ENCODE measurements at places on chromosomes 6 and 20.

DNA sequence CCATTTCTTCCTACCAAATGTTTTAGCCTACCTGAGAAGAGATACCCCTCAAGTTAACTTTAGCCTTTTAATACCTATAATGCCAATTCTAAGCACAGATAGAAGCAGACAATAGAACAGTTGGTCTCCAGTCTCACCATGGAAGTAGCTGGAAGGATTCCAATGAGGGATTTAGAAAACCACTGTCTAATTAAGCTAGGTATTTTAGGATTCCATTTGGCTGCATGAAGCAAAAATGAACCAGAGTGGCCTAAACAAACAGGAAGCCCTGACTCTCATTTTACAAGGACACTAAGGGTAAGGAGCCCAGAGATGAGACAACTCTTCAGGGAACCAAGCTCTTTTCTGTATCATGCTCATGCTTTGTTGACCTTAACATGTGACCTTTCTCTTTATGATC, 199.2 kb downstream of the ALDH8A1 start:
- no peak for DNase-seq

DNA sequence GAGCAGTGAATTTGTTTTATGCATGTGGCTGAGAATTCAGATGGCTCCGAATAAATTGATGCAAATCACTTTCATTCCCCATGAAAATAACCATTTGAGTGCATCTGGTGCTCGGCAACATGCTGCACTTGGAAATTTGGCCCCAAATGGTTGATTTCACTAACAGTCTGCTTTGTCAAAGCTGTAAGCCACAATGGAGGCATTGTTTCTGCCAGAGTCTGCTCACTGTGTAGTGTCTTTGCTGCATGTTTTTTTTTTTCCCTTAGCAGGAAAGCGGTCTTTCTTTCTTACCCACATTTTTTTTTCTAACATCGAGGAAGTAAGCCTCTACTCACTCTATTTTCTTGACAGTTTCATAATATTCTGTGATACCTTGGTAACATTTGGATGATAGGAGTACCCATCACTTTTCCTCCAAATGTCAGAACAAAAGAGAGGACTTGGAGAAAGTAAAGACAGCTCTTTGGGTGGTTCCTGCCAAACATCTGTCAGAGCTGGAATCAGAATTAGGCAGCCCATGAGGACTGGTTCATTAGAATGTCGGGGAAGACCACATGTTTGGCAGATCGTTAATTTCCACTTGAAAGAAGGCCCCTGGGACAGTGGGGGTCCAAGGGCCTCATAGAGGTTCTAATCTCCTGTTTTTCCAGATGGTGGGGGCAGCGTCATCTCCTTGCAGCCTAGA, 149.5 kb downstream of the DOK5 start:
- DNase-seq = no peak

- DNase-seq = no peak
These were observed 4.5 kb downstream of the SNAI1 start for GRCh38 chr20:49987015-49987867.

- no peak for DNase-seq
These were observed 24.0 kb upstream of the INSM1 start for GRCh38 chr20:20343932-20344331.

- DNase-seq = peak; percentile 62
These were observed 672 bp downstream of the CARMIL1 start for GRCh38 chr6:25279748-25280343.

DNA sequence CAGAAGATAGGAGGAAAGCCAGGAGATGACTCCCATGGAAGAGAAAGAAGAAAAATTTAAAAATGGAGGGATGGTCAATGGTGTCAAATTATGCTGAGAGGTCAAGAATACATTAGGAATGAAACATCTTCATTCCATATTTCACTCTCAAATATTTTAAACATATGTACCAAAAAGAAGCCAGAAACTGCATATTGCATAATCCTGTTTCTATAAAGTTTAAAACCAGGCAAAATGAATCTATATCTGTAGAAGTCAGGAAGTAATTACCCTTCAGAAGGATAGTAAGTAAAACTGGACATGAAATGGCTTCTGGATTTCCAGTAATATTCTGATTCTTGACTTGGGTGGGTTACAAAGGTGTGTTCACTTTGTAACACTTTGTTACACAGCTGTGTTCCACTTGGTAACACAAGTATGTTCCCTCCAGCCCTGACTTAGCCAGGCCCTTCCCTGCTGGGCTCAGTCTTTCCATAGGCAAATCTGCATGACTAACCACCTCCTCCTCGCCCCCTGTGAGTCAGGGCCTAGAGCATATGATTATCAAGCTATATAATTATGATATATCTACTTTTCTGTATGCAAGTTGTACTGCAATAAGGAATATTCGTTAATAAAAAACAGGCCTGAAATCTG, 20.2 kb upstream of the C6orf141 start:
- DNase-seq = no peak

DNA sequence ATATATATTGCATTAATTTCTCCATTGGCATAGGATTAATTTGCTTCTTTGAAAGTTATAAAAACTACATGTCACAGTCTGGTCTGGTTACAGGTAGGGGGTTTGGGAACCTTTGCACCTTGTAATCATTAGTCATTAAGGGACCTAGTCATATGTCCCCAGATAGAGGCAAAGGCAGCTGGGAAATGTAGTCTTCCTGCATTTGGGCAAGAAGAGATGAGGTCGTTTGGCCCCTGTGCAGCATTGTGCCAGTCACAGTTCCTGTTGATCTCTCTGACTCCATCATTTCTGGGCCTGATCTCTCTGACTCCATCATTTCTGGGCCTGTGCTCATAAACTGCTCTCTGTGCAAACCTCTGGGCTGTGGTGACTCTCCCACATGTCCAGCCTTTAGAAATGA, 73.2 kb downstream of the BCKDHB start:
- DNase-seq = no peak

DNA sequence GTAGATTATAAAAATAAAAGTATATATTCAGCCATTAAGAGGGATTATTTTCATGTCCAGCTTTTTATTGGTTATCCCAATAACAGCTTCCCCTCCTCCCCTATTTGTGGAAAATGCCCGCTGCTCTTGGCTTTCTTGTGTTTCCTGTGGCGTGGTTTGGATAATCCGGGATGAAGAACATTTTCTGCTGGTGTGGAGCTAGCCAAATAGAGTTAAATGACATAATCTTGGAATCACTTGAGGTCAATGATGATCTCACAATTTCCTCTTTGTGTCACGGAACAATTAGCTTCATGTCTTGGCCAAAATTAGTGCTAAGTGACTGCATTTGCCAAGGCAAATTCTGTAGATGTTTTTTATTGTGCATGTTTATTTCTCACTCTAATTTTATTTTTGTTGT, 394.0 kb downstream of the LAMA2 start:
- no peak for DNase-seq

- DNase-seq = no peak
These were observed 95.4 kb upstream of the TENT5A start for GRCh38 chr6:81847866-81848265.

DNA sequence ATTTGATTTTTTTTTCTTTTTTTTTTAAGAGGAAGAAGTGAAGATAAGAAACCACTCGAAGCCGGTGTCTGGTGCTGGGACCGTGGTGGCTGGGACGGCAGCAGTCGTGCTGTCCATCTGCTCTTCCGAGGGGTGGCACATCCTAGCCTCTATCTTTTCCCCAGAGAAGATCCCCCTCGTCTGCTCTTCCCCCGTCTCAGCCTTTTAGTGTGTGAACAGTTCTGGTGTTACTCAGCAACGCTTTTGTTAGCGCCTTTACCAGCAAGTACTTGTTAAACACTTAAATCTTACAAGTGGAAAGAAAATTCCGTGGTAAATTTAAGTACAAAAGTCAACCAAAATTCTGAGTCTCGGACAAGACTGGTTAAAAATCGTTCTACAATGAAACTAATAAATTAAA, 90.1 kb downstream of the RSPH3 start:
- DNase-seq = no peak

- DNase-seq = no peak
These were observed 99.9 kb downstream of the TCP11 start for GRCh38 chr6:35041086-35041861.

- DNase-seq = no peak
These were observed 291.3 kb downstream of the OGFRL1 start for GRCh38 chr6:71579902-71580301.

DNA sequence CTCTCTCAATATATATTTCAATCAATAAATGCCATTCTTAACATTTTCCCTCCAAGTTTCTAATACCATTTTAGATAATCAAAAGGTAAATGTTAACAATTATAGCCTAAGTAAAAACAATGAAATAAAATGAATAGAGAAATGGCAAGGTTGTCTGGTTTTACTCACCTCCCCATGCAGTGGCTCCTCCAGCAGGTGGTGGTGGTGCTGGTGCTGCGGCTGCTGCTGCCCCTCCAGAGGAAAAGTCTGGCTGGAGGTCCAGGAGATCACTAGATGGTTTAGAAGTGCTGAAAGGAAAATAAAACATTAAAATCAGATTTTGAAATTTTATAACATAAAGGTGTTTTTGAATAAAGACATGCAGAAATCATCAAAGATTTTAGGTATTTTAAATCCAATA, 93.2 kb downstream of the PRSS35 start:
- DNase-seq = no peak

GRCh38 chr6:79385333-79385732, 150.9 kb upstream of the HMGN3 start:
- no peak for DNase-seq

DNA sequence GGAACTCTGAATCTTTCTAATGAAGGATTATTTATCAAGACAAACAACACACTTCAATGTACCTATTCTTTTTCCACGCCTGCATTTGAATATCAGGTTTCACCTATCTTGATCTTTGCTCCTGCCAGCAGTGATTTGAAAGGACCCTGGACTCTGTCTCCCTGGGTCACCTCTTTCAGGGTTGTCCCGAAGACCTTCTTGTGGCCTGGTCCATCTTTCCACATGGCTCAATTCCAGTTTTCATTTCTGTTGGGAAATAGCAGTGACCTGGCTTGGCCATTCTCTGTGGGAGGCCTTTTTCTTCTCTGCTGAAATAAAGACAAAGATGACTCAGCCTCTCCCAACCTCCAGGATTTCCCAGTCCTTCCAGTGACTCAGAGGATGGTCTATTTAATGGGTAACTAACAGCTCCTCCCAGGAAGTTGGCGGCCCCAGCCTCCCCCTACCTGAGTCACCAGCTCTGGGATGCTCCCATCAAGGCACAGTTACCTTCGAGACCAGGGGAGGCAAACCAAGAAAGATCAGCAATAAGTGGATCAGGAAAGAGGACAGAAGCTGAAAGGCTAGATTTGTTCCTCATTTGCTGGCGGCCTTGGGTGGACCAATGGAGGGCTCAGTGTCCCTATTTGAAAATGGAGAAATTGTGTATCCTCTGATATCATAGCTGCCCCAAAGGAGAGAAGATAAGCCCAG, 120.2 kb upstream of the RNF24 start:
- DNase-seq = no peak

DNA sequence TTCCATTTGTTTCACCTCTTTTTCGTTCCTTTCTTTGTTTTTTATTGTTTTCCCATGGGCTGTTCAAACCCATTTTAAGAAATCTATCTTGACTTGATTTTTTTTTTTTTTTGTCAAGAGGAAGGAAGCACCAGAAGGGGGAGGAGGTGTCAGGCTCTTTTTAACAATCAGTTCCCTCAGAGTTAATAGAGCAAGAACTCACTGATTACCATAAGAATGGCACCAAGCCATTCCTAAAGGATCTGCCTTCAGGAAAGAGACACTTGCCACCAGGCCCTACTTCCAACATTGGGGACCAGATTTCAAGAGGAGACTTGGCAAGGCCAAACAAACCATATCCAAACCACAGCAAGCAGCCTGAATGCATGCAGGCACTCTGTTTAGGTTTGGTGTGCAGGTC, 168.0 kb downstream of the OTOR start:
- DNase-seq = no peak

DNA sequence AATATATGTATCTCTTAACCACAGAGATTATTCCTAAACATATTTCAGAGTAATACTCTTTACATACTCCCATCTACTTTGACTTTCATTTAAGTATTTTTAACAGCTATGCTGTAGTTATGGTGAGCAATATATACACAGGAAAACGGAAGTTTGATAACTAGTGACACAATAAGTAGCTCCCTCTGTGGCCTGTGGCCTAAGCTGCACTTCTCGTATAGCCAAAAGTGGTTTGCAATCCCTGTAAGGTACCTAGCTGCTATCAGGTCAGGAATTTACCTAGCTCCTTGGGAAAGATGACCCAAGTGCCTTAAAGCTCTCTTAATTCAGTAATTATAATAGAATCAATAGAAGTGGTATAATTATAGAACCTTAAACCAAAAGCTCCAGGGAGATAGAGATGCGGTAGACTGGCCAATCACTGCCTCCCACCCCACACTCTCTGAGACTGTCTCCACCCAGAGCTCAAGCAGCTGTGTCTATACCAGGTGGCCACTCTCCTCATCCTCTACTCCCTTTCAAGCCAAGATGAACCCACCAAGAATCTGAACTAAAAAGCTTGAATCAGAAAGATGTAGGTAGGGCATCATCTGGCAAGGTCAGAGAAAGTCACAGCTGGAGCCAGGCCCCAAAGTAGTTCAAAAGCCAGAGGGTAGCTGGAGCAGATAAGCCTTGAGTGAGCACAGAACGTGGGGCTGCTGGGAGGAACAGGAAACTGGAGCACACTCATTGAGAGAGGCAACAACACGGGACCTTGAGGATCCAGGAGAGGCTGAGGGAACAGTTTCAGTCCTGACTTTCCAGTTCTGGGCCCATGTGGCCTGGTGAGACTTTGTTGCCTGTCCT, 84.9 kb upstream of the ASF1A start:
- no peak for DNase-seq

DNA sequence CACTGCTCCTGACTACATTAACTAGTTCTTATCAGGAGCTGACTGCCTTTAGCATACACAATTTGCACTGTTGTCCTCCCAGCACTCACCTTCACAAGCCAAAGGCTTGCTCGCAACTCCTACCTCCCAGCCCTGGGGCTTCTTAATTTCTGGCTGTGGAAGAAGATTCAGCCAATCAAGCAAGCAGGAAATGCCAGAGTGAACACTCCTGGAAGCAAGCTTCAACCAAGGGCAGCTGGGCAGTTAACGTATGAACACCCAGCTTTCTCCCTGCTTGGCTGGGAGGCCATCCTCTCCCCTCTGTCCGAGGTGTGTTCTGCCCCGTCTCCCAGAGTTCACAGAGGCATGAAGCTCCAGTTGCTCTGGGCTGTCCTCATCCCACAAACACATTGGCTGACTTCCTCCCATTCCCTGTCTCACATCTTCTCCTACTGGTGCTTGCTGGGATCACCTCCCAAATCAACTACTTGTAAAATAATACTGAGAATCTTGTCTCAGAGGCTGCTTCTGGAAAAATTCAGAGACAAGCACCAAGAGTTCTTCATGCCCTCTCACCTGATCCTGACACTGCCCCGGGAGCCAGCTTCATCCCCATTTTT, 15.3 kb upstream of the SRSF6 start:
- DNase-seq = no peak

Data from GM13976 (cell line).